Stimulated activated CD4-positive, alpha-beta T cell treated with anti-CD3 and anti-CD28 coated beads, Interleukin-12 subunit alpha, Interleukin-12 subunit beta, amount 100 ng/mL, for 4 hours (primary cell): ENCODE measurements at places on chromosomes 11 and 22.

- DNase-seq: peak; percentile 19
Measured at GRCh38 chr11:64924910-64925284, 408 bp downstream of the PPP2R5B start.

GRCh38 chr22:23384431-23384830, 195.7 kb downstream of the IGLL1 start:
- DNase-seq: no peak

GRCh38 chr11:125887373-125888324, at the start of gene HYLS1:
Gene HYLS1 (plus strand): TSS chr11:125887668. CDS start chr11:125899369, 11,701 bp downstream.
- peak; percentile 91 for DNase-seq

DNA sequence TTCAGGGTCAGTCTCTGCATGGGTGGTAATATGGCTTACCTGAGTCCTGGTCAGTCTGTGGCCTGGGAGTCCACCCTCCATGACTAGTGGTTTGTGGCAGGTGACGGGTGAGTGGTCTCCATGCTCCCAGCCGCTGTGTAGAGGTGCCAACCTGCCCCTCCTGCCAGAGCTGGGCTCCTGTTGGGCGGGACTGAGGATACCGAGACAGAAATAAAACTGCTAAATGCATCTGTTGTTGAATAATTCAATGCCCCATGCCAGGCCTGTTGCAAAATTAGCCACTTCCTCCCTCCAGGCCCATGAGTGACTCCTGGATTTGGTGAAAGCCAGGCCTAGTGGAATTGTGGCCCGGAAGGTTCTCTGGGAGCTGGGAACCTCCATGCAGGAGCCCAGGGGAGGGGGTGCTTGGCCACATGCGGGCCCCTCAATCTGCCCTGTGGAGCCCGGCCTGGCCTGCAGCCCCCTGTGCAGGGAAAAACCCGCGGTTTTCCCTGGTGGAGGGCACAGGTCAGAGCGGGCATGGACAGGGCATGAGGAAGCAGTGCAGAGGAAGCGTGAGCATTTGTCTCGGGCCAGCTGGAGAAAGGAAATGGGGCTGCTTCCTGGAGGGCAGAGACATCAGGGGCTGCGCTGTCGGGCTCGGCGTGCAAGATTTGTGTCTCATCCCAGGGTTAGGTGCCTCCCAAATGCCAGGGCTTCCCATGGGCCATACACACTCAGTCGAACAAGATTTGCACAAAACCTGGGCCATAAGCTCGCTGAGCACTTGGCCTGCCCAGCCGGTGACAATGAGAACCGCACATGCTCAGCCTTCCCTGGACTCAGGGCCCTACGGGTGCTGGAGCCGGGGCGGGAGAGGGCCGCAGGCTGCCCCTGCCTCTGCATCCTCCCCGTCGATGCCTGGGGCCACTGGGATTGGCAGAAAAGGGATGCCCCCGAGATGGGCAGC, 66.9 kb downstream of the KCNQ1 start:
- DNase-seq: no peak

- DNase-seq: no peak
Measured at GRCh38 chr22:48936391-48936790, 891.3 kb downstream of the BRD1 start.

- no peak for DNase-seq
Measured at GRCh38 chr11:19995145-19995544, 165.1 kb downstream of the DBX1 start.

GRCh38 chr11:7167976-7168740, 79.4 kb downstream of the RBMXL2 start:
- DNase-seq: no peak

DNA sequence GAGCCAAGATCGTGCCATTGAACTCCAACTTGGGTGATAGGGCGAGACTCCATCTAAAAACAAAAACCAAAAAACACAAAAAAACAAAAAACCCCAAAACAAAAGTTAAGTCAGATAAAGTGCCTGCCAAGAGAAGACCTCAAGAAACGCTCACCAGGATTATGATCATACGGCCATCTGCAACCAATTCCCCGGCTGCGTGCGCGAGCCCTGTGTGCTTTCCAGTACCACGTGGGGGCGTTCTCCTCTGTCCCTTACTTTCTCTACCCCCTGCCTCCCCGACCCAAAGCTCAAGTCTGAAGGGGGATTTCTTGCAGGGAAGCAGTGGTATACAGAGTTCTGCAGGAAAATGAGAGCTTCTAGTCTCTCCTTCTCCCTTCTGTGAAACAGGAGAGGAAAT, 10.5 kb upstream of the RPS19BP1 start:
- no peak for DNase-seq

DNA sequence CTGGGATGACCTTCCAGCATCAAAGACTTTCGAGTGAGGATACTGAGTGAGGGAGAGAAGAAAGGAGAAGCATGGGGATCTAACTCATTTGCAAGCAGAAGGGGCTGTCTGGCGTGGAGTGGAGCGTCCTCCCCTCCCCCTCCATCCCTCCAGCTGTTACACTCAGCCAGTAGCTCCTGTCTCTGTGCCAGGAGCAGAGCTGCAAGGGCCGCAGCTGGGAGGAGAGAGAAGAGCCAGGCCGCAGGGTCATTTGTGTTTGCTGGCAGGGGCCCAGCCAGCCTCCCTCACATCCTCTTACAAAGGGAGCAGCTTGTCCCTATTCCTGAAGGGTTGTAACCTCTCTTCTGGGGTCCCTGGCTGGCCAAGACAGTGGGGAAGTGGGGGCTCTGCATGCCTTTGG, 57.9 kb downstream of the NECTIN1 start:
- DNase-seq: no peak

GRCh38 chr11:3138178-3139085, 26.7 kb downstream of the OSBPL5 start:
- DNase-seq: no peak

GRCh38 chr11:61533401-61533800, 24.9 kb downstream of the LRRC10B start:
- no peak for DNase-seq
